ENCODE measurements at places on chromosomes 12 and 14.

DNA sequence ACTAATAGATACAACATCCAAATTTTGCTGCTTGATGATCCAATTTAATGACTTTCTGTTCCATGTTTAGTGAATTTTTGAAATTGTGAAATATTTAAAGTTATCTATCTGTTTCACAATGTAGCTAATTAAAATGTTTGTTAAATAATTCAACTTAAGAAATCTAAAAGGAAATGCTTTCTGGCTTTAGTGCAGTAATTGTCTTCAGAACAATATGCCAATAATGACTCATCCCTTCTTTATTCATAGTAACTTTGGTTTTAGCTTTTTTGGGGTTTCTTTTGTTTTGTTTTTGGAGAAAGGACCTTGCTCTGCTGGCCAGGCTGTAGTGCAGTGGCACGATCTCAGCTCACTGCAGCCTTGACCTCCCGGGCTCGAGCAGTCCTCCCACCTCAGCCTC is 479.2 kb upstream of the RGS6 start:
- no peak for DNase-seq

DNA sequence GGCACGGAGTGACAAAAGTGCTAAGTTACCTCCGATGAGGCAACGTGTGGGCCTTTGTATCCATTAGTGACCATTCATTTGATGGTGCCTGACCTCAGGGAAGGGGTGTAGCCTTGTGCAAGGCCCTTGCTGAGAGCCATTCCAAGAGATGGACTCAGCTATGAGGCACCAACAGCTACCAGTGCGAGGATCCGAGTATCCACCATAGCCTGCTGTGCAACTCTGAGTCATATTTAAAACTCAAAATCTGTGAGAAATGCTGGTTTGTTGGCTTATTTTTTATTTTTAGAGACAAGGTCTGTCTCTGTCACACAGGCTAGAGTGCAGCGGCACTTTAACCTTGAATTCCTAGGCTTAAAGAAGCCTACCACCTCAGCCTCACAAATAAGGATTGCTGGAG is 25.1 kb upstream of the WNK1 start:
- DNase-seq, result peak; percentile 20

DNA sequence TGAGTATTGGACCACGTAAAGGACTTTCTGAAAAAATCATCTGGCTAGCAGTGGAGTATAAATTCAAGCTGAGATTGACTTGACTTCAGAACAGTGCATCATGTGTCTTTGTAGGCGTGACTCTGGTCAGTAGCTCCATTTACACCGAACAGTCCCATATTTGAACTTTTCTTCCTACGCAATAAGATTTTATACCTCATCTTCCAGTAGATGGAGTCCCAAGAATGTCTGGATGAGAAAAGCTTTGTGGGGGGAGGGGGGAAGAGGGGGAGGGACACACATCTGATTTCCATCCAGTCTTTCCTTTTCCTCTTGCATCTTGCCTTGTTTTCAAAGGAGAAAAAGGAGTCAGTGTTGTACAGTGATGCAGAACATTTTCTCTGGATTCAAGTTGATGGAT is 241.0 kb downstream of the EMP1 start:
- no peak for DNase-seq

DNA sequence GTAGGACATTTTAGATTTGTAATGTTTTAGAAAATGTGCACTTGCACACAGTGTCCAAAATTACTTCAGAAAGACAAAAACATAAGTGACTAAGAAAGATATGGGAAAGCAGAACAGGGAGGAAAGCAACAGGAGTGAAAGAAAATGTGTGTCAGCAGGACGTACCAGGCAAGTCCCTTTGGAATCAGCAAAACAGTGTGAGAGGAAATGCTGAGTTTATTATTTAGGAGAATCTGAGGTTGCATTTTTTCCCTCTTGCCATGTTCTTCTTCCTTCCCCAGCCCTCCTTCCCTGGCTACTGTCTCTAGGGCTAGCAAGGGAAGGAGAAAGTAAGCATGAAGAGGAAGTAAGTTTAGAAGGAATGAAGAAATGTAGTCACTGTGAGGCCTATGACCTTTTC is 67.7 kb upstream of the CD163 start:
- no peak for DNase-seq

GRCh38 chr12:18045446-18045992 is 44.5 kb downstream of the RERGL start:
- no peak for DNase-seq

DNA sequence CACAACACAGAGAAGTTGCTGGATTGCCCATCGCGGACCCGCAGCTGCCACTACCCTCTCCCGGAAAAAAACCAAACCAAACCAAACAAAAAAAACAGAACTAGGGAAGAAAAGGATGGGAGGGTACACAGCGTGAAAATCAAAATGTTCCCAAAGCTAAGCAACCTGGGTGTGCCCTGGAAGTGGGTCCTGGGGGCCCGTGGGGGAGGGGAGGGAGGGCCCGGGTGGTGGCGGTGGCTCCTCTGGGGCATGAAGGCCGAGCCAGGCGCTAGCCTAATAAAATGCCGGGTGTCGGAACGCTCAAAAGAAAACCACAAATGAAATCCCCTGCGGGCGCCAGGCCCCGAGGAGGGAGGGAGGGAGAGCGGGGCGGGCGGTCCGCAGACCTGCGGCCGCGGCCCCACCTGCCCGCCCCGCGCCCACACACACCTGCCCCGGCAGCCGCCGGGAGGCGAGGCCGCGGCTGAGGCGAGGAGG is 787 bp downstream of the HECTD4 start:
- DNase-seq, result peak; percentile 13

DNA sequence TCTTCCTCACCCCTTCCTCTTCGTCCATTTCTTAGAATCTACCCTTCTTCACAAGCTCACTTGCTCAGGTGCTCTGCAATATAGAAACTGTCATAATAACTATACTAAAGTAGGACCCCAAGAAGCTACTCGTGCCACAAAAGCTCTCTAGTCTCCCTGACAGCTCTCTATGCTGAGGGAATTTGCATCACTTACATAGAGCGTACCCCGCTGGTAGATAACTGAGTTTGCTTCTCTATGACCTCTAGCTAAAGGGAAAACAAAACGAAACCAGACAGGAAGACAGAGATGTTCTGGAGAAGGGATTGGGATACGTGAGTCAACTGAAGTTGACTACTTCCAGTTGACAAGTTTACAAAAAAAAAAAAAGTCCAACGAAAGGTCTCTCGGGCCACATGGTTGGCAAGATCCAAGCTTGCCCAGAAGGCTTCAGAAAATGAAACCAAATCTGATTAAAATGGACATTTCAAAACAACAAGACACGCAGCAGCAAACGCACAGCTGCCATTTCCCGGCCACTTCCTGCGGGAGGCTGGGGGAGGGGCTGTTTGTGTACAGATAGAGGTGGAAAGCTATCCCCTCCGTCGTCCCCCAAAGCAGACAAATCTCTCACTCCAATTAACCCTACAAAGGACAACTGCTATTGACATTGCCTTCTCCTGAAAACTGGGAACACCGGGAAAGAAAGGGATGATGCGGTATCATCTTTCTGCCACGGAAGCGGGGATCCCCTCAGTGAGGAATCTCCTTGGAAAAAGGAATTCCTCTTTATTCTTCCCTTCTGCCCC is 1.3 kb downstream of the BAZ2A start:
- DNase-seq, result peak; percentile 54

DNA sequence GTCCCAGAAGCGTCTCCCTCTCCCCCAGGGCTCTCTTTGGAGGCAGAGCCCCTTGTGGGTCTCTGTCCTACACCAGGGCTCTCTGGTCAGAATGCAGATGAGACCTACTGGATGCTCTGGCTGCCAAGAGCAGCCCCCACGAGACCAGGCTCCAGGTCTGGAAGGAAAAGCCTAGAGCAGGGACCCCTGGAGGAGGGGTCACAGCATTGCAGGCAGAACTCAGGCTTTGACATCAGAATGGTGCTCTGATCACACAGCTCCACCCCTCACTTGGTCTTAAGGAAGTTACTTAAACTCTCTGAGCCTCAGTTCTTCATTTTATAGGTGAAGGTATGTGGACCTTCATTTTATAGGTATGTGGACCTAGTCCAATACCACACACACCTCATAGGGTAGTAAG is 83.1 kb downstream of the ARL6IP4 start:
- DNase-seq, result peak; percentile 22

DNA sequence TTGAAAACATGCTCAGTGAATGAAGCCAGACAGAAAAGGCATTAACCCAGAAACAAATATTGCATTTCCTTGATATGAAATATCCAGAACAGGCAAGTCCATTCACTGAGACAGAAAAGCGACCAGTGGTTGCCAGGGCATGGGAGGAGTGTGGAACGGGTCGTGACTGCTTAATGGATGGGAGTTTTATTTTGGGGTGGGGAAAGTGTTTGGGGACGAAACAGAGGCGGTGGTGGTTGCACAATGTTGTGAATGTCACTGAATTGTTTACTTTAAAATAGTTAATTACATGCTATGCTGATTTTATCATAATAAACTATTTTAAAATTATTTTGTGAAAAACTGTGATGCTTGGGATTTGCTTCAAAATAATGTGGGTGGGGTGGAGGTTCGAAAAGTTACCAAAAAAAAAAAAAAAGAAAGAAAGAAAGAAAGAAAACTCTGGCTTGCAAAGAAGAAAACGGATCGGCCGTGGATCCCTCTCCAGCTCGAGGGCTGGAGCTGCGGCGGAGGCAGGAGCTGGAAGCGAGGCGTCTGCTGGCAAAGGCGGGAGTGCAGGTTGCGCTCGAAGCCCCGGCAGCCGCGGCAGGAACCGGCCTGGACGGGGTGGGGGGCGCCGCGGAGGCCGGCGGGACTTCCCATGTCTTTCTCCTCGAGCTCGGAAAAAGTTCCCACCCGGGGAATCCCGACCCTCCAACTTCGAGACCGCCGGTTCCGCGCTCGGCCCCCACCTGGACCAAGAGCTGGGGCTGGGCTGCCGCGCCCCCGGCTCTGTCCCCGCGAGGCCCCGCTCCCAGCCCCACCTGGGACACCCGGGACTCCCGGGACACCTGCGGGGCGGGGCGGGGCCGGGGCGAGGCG is 524 bp upstream of the P2RX2 start:
- no peak for DNase-seq

DNA sequence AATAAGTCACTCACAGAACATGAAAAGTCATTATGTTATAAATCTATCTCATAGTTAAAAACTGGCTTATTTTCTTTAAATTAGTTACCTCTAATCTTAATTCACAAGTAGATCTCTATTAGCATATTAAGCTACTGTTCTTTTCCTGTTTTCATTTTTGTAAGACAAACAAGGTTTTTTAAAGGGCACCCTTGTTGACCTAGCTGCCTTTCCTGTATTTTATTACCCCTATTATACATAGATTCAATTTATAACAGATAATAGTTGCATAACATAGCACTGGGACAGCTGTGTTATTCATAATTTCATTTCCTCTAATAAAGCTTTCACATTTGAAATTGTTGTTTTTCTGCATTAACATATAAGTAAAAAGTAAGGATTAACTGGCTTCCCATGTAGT is 1500.7 kb upstream of the FLRT2 start:
- no peak for DNase-seq

- DNase-seq, result peak; percentile 78
Observed at GRCh38 chr14:55699131-55700057, 119.4 kb downstream of the KTN1 start.

DNA sequence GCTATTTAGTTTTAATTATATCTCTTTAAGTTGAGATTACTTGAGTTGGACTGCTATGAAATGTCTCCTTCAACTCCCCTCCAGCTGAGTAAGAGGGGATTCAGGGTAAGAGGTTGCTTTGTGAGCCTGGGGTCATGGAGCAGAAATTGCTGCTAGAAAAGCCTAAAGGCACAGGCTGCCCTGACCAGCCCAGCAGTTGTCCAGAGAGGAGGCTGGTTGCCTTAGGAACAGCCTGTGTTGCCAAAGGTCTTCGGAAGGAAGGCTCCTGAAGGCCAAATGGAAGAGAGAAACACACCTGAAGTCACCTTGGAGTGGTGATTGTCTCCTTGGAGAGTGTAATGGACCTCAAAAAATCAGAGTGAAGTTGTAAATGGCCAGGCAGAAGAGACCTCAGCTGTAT is 235.5 kb upstream of the PDE3A start:
- DNase-seq, result no peak

All from fibroblast of skin of back (primary cell).